ENCODE measurements at places on chromosomes 11 and 22. TPM values are rescaled to one million over a fixed set of nuclear protein-coding genes. Genes with fewer than 3 reads are reported as not detected.

The ANO5 gene
- 6.7 TPM for total RNA-seq

The SORL1 gene
- total RNA-seq = 78.1 TPM

The USH1C gene
- total RNA-seq = 3.7 TPM

The UBQLNL gene
- total RNA-seq = 0.24 TPM

The NUCB2 gene
- total RNA-seq = 16.7 TPM

The CCDC73 gene
- not detected for total RNA-seq

- H3K36me3 ChIP-seq = no peaks in the 10 kb centered on the region
- no peak for DNase-seq
- no peaks in the 10 kb centered on the region for H3K4me1 ChIP-seq
- peaks cover 3% of the 10 kb centered on the region for H3K27me3 ChIP-seq
- H3K27ac ChIP-seq = no peak overlapping the region
Measured at GRCh38 chr11:118009864-118010737, 23.9 kb downstream of the IL10RA start.

- H3K4me1 ChIP-seq = peaks cover 54% of the 10 kb centered on the region
- H3K27me3 ChIP-seq = peaks cover 43% of the 10 kb centered on the region
- H3K27ac ChIP-seq = peak overlapping the region; percentile 83
Measured at GRCh38 chr11:119319136-119319699, 2.3 kb upstream of the MCAM start.

DNA sequence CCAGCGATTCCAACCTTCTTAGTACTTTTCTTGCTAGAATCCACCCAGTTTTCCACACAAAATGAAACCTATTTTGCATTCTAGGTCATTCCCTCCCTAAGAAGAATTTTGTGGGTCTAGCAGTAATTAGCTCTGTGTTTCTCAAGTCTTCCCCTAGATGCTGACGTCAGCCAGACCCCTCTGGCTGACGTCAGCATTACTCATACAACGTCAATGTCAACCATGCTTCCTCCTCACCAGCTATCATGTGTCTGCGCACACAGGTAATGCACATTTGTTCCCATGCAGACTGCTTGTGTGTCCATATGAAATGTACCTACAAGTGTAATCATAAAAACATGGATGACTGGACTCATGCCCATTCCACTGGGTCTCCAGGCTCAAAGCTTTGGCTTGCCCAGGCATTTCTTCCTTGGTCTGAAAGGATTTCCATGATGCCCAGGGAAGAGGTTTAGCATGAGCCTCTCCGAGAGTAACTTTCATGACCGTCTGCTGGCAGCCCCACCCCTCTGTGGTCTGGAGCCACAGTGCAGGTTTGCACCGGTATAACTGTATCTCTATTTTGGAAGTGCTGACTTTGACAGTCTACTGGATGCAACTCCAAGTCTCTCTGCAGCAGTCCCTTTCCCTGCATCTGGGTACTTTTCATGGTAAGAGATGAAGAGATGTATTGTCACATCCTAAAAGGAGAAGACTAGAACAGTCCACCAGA, 58.6 kb downstream of the DSCAML1 start:
- H3K27ac ChIP-seq = no peak overlapping the region
- no peak overlapping the region for H3K4me3 ChIP-seq
- peaks cover 22% of the 10 kb centered on the region for H3K4me1 ChIP-seq
- H3K36me3 ChIP-seq = no peaks in the 10 kb centered on the region
- H3K27me3 ChIP-seq = peaks cover 7% of the 10 kb centered on the region

- H3K36me3 ChIP-seq = no peaks in the 10 kb centered on the region
- peak; percentile 32 for DNase-seq
- no peak overlapping the region for H3K4me3 ChIP-seq
- peaks cover 55% of the 10 kb centered on the region for H3K4me1 ChIP-seq
- peak overlapping the region; percentile 67 for H3K27ac ChIP-seq
- no peaks in the 10 kb centered on the region for H3K27me3 ChIP-seq
Measured at GRCh38 chr11:108871152-108871551, 206.3 kb downstream of the DDX10 start.

DNA sequence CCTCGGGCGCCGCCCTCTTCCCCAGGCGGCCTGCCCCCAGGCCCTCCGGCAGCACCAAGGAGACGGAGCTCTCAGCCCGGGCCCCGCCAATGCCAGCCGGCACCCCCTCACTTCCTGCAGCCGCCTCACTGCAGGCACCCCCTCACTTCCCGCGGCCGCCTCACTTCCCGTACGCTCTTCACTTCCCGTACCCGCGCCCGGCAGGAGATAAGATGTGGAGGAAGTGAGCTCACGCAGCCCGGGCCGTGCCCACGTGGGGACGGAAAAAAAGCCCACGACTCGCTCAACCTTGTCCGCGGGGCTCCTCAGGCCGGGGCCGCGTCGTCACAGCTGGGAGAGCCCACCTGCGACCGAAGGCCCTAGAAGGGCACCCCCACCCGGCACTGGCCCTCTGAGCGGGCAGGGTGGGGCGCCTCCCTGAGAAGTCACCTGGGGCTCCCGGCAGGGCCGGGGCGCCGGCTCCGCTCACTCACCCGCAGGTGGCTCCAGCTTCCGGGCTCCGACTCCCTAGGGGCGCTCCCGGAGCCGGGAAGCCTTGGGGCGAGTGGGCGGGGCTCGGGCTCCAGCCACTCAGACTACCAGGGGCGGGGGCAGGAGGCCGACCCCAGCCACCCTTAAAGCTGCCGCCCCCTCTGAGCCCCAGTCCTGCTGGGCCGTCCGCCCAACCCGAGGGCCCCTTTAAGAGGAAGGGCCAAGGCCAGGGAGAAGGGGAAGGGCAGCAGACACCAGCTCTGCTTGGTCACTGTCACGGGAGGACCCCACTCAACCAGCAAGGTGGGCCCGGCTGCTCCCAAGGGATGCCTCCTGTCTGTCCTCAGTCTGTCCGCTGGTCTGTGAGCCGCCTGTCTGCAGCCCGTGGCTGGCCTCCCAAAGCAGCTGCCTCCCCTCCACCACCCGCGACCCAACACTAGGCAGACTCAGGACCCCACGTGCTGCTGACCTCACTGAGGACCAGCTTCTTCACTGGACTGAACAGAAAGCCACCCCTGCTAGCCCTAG, 31.4 kb downstream of the PISD start:
- H3K27ac ChIP-seq = peak overlapping the region; percentile 68
- peaks cover 31% of the 10 kb centered on the region for H3K4me1 ChIP-seq
- peak; percentile 86 for DNase-seq
- no peaks in the 10 kb centered on the region for H3K36me3 ChIP-seq

DNA sequence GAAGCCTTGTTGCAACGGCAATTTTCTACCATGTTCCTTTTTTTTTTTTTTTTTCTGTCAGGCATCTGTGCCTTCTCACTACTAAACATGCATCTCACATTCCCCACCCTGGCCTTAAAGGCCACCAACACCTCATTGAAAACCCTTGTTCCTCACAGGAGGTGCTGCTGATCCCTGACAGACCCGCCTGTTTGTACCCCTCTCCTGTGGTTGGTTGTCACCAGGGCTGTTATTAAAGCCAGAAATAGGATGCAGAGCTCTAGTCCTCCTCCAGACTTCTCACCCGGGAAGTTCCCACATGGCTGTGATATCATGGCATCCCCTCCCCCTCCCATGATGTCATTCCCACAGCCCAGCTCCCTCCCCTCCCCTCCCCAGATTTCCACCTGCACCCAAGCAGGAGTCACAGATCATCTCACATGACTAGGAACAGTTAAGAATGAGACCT, 302.8 kb upstream of the NCAM1 start:
- no peaks in the 10 kb centered on the region for H3K36me3 ChIP-seq
- H3K27ac ChIP-seq = no peak overlapping the region

DNA sequence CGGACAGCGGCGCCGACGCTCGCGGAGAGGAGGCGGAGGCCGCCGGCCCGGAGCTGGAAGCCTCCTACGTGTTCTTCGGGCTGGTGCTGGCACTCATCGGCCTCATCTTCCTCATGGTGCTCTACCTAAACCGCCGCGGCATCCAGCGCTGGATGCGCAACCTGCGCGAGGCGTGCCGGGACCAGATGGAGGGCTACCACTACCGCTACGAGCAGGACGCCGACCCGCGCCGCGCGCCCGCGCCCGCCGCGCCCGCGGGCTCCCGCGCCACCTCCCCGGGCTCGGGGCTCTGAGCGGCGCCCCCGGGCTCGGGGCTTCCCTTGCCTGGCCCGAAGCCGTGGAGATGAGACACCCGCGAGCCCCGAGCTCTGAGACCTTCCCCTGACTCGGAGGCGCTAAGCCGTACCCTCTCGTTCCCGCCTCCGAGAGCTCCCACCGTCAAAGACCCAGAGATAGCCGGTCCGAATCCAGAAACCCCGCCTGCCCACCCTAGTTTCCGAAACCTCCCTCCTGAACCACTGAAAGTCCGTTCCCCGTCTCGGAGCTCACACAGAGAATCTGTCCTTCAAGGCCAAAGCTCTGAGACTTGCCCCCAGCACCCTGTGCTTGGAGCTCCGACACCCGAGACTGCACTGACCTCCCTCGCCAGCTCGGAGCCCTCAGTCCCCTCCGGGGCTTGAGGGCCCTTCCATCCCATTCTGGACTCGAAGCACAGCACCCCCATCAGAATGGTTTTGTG, 1.5 kb downstream of the TPBGL start:
- no peak overlapping the region for H3K27ac ChIP-seq
- H3K36me3 ChIP-seq = no peaks in the 10 kb centered on the region
- DNase-seq = no peak
- peaks cover 16% of the 10 kb centered on the region for H3K4me1 ChIP-seq

- DNase-seq = no peak
- H3K36me3 ChIP-seq = no peaks in the 10 kb centered on the region
- peak overlapping the region; percentile 47 for H3K27ac ChIP-seq
- H3K4me3 ChIP-seq = no peak overlapping the region
- peaks cover 75% of the 10 kb centered on the region for H3K4me1 ChIP-seq
- no peaks in the 10 kb centered on the region for H3K27me3 ChIP-seq
Measured at GRCh38 chr22:28907311-28908008, 24.1 kb downstream of the ZNRF3 start.

- no peak overlapping the region for H3K27ac ChIP-seq
- H3K27me3 ChIP-seq = no peaks in the 10 kb centered on the region
- H3K36me3 ChIP-seq = no peaks in the 10 kb centered on the region
- no peak for DNase-seq
- H3K4me3 ChIP-seq = no peak overlapping the region
- peaks cover 5% of the 10 kb centered on the region for H3K4me1 ChIP-seq
Measured at GRCh38 chr11:85801527-85801926, 9.4 kb downstream of the SYTL2 start.

GRCh38 chr22:23682827-23683355, 7.9 kb upstream of the RGL4 start:
- no peaks in the 10 kb centered on the region for H3K27me3 ChIP-seq
- no peak overlapping the region for H3K4me3 ChIP-seq
- no peak for DNase-seq
- H3K36me3 ChIP-seq = peaks cover 20% of the 10 kb centered on the region

DNA sequence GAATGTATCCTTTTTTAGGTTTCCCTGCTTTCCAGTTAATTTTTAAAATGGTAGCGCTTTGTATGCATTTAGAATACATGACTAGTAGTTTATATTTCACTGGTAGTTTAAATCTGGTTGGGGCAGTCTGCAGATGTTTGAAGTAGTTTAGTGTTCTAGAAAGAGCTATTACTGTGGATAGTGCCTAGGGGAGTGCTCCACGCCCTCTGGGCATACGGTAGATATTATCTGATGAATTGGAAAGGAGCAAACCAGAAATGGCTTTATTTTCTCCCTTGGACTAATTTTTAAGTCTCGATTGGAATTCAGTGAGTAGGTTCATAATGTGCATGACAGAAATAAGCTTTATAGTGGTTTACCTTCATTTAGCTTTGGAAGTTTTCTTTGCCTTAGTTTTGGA, 86.4 kb upstream of the BIRC3 start:
- no peak for DNase-seq
- H3K27me3 ChIP-seq = no peaks in the 10 kb centered on the region
- no peak overlapping the region for H3K4me3 ChIP-seq
- H3K27ac ChIP-seq = peak overlapping the region; percentile 47
- peaks cover 27% of the 10 kb centered on the region for H3K4me1 ChIP-seq
- peaks cover 13% of the 10 kb centered on the region for H3K36me3 ChIP-seq

DNA sequence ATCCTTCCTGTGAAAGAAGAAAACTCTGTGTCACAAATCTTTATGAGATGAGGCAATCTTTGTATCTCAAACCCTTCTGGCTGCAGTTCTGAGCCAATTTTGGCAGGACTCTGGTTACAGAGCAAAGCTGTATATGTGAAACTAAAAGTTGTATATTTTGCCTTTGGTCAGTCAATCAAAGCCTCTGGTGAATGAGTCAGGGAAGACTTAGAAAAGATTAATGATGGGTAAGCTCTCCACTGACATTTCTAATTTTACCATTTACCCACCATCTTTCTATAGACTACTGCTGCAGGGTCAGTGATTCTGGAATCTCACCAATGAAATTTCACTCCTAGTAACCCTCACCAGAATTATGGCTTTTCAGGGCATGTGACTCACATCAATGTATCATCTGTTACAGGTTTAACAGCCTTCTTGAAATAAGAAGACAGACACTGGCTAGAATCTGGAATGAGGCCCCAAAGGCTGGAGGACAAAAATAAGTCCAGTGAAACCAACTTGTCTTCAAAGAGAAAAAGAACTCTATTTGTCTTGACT, 43.3 kb downstream of the USP35 start:
- DNase-seq = no peak
- no peak overlapping the region for H3K27ac ChIP-seq
- no peaks in the 10 kb centered on the region for H3K27me3 ChIP-seq
- no peaks in the 10 kb centered on the region for H3K4me1 ChIP-seq
- no peaks in the 10 kb centered on the region for H3K36me3 ChIP-seq

Data from WTC11 (cell line).